NCI-H1436 treated with DMSO at 0.1 percent for 48 hours (cell line): ENCODE measurements at places on chromosomes 13 and 19.

DNA sequence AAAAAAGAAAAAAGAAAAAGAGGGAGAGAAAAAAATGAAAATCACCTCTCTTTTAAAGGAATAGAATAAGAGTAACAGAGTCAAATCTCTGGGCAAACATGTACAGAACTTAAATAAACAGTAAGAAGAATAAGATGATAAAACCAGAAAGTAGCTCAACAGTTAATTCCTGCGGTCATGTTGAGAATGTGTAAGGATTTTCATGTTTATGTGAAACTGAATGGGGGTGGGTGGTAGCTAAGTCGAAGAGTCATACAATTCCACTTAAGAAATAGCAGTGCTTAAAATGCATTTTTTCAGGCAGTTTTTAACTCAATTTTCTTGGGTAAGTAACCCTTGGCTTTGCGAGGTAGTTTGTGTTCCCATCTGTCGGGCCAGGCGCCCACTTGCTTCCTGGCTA, 60.9 kb downstream of the PEX11G start:
- no peak for DNase-seq

DNA sequence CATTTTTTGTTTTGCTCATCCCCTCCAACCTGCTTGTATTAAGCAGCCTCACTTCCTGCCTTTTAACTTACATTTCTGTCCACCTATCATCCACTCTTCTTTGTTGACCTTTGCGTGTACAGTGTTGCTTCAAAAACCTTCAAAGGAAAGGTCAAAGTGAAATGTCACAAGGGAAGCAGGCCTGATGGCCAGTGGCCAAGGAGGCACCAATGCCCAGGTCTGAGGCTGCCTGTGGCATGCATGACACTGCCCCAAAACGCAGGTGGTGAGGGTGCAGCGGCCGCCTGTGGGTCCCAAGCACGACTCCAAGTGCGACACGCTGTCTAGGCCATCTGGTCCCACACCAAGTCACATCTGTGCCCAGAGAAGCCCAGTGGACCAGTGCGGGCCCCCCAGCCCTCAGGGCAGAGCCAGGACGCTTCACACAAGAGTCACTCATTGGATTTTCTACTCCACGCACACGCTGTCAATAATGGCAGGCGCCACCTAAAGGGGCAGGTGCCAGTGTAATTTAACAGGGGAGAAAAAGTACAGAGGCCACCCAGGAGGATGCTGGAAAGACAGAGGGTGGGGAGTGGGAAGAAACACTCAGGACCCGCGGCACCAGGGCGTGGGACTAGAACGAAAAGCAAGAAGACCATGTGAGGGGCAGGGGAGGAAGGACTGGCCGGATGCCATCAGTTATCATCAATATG, 23.5 kb downstream of the SLC7A1 start:
- no peak for DNase-seq

- no peak for DNase-seq
These were observed 587.4 kb downstream of the LMO7 start for GRCh38 chr13:76223565-76223964.

DNA sequence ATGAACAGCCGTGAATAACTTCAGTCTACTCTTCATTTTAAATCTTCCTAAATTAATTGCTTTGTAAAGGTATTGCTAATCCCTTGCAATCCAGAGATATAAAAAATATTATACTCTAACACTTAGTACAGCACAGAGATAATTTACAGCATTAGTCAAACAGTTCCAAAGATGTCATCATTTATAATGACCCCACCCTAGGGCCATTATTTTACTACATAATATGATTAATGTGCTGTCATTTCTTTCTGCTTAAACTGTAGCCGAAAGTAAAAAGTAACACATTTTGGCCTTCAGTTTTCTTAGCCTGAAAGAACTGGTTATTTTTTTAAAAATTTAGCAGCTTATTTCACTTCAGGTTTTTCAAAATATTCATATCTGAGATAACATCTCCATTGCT, 256.3 kb upstream of the RFC3 start:
- DNase-seq = no peak

- DNase-seq = no peak
These were observed 8.6 kb downstream of the RPS9 start for GRCh38 chr19:54209058-54209810.

DNA sequence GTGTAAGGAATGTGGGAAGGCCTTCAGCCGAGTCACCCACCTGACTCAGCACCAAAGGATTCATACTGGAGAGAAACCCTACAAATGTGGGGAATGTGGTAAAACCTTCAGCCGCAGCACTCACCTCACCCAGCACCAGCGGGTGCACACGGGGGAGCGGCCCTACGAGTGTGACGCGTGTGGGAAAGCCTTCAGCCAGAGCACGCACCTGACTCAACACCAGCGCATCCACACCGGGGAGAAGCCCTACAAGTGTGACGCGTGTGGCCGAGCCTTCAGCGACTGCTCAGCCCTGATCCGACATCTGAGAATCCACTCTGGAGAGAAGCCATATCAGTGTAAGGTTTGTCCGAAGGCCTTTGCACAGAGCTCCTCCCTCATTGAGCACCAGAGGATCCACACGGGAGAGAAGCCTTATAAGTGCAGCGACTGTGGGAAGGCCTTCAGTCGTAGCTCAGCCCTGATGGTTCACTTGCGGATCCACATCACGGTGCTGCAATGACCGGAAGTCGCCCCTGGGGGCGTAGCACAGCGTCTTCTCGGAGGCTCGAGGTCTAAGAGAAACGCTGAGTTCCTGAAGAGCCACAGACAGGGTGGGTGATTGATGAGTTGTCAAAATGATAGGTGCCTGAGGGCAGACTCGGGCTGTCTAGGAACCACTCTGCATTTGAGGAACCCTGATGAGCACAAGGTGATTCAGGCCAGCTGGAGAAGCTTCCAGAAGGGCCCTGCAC, 12.2 kb downstream of the ZSCAN22 start:
- DNase-seq = no peak

DNA sequence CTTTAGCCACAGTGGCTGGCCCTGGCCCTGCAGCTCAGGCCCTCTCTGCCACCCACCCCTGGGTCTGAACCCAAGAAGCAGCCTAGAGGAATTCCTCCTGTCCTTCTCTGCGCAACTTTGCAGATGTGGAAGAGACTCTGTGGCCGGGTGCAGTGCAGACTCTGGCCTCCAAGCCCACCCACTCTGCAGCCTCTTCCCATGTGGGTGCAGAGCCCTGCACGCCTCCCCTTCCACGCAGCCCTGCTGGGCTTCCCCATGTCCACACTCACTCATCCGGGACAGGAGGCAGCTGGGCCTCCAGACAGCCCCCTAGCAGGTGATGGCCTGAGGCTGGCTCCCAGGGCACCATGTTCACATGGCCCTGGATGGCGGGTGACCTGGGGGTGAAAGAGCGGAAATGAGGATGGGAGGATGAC, 2.5 kb downstream of the TEX29 start:
- DNase-seq = no peak

- DNase-seq = peak; percentile 17
These were observed 104.5 kb downstream of the URI1 start for GRCh38 chr19:30046522-30046921.

DNA sequence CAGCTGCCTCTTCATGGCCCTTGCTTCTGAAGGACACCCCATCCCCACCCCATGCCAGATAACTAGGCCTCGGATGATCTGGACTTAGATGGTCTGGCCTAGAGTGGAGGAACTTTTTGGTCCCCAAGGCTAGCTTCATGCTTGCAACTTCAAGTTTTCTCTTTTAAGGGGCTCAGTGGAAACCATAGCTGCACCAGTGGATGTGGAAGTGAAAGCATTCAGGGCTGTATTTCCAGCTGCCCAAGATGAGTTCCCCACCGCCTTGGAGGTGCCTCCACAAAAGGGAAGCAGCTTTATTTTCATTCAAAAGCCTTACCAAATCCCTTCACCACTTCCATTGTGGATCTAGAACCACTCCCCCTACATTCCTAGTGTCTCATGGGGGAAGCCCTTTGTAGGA, 17.6 kb upstream of the GSX1 start:
- DNase-seq = no peak

DNA sequence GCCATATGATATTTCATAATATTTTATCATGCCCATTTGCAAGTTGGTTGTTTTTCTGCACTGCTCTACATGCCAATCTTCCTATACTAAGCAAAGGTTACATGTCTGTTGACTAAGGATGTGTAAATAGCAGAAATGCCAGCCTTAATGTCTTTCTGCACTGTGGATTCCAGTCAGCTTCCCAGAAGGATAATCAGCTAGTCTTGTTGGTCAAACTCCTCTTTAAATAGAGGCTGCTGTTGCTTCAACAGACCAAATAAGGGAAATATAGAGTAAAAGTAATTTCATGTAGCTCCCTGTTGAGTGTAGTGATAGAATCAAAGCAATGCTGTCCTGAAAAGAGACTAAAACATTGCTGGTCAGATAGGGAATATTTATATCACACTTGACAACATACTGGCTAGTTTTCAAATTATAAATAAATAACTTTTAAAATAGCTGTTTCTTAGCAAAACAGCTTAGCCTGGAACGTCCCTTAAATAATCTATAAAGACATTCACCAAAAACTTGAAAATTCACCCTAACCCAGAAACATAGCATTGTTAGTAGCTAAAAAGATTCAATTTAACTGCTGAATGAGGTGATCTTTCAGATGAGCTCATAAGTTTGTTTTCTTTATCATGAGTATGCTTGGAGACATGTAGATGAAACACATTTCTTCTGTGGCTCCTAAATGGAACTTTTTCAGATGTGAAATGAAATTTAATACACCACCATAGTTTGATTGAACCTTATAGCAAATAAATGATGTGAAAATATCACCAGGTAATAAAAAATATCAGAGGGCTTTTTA, 56.6 kb downstream of the FRY start:
- no peak for DNase-seq
